ENCODE measurements at places on chromosomes 4 and X.
A peak's percentile ranks its signal among the peaks of the same experiment; 100 is the strongest.

DNA sequence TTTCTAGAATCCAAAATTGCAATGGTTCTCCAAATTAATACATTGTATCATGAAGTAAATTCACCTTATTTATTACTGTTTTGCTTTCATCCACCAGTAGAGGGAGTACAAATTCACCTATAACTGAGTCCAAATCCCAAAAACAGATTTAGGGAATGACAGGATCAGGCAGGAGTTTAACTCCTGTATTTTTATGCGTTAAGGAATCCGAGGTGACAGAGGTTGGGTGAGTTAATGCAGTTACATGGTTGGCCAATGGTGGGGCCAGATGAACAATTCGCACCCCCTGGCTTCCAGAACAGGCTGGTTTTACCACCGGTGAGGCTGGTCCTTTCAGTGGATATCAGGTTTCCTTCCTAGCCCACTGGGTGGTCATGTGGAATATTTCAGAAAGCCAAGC lies 82.4 kb downstream of the MTNR1A start:
- DNase-seq, result no peak

- DNase-seq, result no peak
Measured at GRCh38 chr4:81538716-81539427, 67.2 kb upstream of the RASGEF1B start.

DNA sequence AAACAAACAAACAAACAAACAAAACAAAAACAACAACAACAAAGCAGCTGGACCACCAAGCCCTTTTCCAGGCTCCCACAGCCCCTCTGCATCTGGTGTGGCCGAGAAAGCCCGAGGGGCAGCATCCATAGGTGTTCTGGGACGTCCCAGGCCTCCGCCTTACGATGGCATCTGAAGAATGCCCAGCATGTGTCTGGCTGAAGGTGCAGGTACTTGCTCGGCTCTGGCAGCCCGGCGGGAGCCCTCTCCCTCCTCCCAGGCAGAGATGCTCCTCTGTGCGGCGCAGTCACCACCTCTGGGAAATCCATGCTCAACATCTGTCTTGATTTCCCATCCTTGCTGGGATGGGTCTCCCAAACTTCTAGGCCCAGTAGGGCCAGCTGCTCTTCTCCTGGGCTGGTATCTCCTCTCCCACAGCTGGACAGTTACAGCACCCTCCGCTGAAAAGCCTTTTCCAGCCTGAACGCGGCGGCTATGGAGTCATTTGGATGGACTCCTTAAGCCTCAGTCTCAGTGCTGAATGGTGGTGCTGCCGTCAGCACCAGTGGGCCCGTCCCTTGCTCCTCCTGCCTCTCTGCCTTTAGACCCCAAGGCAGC lies 4.3 kb downstream of the PSAPL1 start:
- peak; percentile 16 for DNase-seq

DNA sequence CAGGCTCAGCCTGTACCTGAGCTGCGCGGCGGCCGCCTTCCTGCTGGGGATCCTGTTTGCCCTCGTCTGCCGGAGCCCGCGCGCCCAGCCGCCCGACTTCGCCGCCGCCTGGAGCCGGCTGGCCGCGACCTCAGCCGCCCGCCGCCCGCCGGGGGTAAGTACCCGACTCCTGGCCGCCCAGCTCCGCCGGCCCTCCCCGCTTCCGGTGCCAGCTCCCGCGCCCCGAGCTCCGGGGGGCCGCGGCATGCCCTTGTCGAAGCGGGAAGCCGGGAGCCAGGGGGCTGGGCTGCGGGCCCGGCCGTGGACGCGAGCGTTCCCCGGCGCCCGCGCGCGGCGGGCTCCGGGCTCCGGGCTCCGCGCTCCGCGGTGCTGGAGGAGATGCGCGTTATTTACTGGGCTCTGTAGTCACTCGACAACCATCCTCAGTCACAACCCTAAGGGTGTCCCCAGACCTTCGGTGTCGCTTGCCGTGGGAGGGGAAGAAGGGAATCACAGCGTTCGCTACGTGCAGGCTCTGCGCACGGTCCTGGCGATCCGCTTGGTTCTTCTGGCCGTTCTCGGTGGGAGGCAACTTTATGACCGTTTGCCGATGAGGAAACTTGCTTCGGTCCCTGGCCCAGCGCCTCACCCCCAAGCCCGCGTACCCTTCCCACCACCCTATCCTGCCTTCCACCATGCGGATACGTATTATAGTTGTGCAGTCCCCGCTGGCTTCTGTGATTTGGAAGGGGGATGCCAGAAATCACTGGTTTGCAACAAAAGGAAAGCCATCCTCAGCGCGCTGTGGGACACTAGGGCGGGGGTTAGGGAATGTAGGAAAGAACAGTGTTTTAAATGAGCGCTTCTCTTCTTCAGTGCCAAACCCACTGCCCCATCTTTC lies 944 bp downstream of the SNX25 start:
- peak; percentile 74 for DNase-seq

- DNase-seq, result no peak
Measured at GRCh38 chrX:109393859-109394258, 88.0 kb downstream of the GUCY2F start.

- DNase-seq, result no peak
Measured at GRCh38 chrX:23557070-23557469, 110.2 kb upstream of the PRDX4 start.

DNA sequence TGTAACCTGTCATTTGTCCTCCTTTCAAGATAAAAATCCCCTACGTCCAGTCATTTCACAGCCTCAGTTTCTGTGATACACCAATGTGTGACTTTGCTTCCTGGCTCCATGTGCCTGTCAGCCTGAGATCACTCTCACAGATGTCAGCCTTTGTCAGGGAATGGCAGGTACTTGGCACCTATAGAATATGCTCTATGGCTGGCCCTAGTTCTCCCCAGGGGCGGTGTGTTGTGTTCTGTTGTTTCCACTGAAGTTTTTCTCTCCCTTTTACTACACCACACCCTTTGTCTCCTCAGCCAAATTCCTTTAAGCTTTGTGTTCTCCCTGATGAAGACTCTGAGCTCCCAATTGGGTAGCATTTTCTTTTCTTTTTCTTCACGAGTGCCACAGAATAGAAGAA lies 81.7 kb downstream of the ALPK1 start:
- DNase-seq, result no peak

DNA sequence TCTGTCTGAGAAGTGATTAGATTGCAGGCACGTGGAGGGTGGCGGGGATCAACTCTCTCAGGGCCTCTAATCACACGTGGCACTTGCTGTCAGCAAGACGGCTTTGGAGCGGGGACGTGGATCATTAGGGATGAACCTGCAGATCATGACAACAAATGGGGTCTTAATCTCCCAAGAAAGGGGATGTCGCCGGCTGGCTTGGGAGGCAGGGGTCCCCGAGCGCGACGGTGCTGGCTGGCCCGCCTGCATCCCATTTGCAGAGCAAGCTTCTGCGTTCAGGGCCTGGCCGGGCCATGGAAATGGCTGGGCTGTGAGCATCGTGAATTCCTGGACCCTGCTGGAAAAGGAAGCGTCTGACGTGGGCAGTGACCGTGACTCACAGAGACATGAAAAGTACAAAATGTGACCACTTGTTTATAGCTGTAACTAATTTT lies 85.1 kb upstream of the SHOX start:
- peak; percentile 38 for DNase-seq

DNA sequence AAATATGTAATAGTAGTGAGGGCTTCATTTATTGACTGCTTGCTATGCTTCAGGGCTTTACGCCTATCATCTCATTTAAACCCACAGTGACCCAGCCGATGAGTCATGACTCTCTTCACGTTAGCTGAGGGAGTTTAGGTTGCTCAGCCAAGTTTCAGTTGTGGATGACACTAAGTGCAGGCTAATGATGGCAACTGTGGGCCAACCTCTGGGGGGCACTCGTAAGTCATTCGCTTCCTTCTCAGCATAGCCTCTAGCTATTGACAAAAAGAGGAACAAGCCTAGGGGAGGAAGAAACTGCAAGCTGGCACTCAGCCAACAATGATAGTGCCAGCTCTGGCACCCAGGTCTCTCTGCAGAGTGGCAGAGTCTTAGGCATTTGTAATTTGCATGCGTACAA lies 325.0 kb downstream of the ARHGAP10 start:
- DNase-seq, result no peak

Data from right hindlimb (tissue), 1 donor.